ENCODE measurements at places on chromosomes 7 and 10.

GRCh38 chr10:92697663-92698511, 8.1 kb downstream of the HHEX start:
- DNase-seq: no peak

DNA sequence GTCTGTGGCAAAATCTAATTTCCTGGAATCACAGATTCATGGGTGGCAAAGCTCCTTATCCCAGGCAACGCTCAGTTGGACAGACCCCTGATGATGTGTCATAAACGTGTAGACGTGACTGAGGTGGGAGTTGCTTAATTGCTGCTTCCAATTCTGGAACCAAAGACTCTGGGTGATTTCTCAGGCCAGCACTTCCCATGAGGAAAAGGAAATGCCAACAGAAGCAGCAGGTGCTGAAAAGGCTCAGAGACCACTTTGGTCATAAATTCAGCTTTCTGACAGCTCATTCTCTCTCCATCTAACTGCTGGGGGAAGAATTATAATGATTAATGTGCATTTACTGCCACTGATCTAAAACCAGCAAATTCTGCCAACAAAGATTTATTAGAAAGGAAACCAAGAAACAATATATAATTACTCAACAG, 88.7 kb downstream of the OSBPL3 start:
- DNase-seq: no peak

GRCh38 chr7:132548489-132549078, 27.7 kb downstream of the PLXNA4 start:
- peak; percentile 54 for DNase-seq

DNA sequence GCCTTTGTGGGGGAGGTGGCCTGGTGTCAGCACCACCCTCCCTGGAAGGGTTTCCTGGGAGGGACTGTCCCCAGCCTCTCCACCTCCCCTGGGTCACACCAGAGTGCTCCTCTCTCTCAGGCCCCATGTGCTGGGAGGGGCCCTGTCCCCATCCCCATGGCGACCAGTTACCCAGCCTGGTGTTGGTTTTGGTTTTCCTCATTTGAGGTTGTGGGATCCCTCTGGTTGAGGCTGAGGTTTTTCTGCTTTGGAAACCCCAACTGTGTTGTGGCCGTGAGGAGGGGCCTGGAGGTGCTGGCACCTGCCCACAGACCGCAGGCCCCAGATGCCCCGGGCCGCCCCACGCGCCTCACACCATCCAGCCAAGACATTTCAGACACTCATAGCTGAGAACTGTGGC, 106.3 kb downstream of the GRK5 start:
- DNase-seq: no peak

DNA sequence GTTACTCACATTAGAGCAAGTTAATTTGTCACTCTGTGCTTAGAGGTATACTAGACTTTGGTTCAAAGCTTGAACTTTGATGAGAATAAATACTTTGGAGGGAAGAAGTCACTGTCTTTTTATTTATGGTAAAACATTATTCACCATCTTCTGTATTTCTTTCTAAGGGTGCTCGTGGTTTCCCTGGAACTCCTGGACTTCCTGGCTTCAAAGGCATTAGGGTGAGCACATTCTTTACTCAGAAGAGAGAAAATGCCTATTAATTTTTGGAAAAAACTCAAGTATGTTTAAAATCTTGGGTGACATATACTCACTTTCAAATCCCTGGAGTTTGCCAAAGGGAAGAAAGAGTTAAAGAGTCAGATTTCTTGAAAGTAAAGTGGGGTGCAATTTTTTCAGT, 10.8 kb downstream of the COL1A2 start:
- DNase-seq: no peak

GRCh38 chr7:67589183-67589582, 592.5 kb downstream of the TYW1 start:
- DNase-seq: no peak

DNA sequence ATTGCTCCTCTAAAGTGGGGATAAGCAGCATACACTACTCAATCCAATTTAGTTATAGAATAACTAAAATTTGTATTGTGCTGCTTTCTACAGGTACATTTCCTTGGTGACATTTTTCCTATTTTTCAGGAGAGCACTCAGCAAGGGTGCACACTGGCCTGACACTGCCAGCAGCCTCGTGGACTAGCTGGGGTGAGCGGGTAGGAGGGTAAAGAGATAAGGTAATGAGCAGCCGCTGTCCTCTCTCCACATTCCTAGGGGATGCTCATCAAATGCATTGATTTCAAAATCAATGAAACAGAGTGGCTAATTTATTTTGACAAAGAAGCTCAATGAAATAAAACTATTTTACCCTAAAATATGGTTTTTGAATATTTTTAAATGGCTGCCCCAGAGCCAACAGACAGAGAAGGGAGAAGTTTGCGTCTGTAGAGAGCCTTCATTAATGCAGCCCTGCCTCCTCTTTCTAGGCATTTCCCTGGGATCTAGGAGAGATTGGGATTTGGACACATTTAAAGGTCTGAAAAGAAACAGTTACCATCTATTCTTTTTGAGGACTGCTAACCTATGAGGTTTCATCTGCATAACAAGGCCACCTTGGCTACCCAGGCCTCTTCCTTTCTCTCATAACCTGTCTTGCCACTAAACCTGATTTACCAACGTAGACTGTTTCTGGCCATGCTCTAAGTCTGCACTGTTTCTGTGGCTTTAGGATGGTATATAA, 561.0 kb downstream of the IPMK start:
- DNase-seq: no peak

DNA sequence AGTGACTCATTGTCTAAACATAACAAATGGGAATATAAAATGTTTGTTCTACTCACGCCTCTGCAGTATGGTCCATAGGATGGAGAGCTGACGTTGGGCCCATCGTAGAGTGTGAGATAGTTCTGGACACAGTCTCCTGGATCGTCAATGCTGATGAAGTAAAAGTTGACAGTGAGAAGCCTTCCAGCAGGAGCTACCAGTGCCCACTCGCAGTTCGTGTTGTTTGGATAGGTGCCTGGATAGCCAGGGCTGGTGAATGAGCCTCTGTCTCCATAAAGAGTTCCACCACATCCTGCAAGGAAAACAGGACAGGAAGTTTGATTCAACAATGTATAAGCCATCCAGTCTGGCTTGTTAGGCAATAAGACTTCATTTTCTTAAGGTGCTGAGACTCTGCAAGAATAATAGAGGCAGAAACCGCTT, 79.6 kb downstream of the OR13A1 start:
- peak; percentile 21 for DNase-seq

DNA sequence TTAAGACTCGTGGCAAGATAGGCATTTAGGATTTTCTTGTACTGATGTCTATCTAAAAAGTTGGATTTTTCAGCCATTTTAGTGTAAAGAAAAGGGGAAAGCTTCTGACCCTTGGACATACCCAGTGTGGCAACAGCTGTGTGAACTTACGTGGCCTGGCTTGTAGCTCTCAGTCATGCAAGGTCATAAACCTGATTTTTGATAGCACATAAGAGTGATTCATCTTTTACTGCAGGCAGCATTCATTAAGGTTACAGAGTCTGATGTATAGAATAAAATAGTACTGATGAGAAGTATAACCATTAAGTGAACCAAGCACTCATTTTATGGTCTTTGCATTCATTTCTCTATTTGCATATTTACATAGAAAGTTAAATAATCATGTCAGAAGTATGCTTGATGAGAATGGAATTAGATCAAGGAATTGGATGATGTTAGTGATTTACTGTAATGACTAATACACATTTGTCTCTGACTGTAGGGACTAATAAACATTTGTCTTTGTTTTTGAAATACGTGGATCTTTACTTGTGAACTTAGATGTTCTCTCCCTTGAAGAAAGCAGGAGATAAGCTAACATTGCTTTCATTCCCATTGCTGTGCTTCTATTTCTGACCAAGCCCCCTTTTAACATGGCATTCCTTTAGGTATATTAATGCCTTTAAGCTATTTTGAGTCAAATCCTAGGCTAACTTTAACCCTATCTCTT, 88.2 kb downstream of the GSDME start:
- DNase-seq: peak; percentile 16

- no peak for DNase-seq
These were observed 14.7 kb downstream of the PRLHR start for GRCh38 chr10:118580702-118581101.

- DNase-seq: no peak
These were observed 12.0 kb downstream of the PLEKHA1 start for GRCh38 chr10:122386514-122386913.

DNA sequence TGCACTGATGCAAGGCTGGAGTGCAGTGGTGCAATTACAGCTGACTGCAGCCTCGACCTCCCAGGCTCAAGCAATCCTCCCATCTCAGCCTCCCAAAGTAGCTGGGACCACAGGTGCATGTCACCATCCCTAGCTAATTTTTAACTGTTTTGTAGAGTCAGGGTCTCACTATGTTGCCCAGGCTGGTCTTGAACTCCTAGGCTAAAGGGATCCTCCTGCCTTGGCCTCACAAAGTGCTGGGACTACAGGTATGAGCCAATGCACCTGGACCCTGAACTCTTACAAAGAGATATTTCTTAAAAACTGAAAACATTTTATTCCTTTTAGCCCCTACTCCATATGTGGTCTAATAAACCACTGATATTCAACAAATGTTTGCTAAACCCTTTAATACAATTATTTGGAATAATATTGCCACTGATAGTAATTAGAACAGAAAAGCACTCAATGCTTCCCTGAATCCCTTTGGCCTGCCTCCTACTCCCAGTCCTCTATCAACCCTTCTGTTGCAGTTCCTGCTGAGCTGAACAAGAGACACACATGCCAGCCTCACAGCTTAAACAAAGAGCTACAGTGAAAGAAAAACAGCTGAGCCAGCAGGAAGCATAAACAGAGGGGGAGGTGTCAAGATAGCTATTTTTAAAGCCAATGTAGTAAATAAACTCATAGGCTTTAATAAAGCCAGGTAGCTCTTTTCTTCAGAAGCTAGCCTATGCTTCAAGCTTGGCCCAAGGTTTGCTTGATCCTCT, 7.0 kb upstream of the GNAI1 start:
- no peak for DNase-seq

- no peak for DNase-seq
These were observed 151.0 kb downstream of the NRF1 start for GRCh38 chr7:129762387-129762969.

DNA sequence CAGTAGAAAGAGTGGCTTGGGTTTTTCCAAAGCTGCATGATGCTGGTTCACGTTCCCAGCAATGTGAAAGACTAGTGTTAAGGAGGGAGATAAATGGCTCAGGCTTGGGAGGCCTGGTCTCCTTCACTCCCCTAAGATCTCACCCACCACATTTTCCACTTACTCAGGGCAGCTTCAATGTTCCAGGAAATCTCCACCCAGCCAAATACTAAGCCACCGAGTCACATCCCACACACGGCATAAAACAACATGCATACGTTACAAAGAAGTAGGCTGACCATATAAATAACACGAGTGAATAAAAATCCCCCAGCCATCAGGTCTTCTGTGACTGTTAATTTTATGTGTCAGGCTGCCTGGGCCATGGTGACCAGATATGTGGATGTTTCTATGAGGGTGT, 303.5 kb downstream of the SFMBT2 start:
- peak; percentile 58 for DNase-seq

DNA sequence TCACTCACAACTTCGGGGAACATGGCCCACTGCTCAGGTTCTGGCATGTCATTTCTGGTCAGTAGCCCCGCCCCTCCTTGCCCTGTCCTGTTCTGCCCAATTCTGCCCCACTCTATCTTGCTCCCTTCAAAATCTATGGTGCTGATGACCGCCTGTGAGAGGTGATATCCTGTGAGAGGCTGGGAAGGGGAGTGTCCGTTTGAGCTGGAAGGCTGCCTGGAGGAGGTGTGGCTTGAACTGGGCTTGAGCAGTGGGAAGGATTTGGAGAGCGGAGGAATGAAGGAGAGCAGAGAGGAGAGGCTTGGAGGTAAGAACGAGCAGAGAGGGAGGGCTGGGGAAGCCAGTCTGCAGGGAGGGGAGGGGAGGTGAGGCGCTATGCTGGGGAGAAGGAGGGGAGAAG, 145.3 kb downstream of the RPS24 start:
- DNase-seq: peak; percentile 33

GRCh38 chr10:90947030-90947960, 26.4 kb upstream of the ANKRD1 start:
- DNase-seq: peak; percentile 55

DNA sequence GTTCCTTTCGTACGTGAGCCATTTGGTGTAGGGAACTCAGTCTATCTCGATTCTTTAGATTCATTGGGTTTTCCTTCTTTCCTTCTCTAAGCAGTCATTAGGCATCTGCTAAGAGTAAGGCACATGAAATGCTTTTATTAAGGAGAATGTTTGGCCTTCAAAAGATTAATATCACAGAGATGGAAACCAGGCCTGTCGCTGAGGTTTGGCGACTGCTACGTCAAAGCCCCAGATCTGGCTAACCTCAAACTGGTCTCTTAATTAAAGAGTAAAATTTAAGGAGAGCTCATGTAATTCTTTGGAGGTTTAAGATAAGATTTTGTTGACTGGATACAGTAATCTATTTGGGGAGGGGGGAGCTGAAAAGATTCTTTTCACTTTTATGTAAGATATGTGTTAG, 189.8 kb downstream of the JCAD start:
- no peak for DNase-seq

DNA sequence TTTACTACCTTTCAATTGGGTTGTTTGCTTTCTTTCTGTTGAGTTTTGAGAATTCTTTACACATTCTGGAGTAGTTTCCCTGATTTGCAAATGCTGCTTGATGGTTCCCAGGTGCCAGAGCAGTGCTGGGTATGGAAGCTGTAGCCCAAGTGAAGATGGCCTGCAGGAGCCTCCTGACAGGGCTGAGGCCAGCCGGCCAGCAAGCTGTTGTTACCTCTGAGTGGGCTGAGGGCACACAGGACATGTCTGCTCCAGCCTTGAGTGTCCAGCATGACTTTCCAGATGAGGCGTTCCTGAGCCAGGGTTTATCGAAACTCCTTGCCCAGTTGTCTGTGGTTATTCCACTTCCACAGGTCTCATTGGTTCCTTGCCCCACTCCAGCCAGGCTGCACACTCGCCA, 164.6 kb upstream of the TNS3 start:
- no peak for DNase-seq

GRCh38 chr10:47418321-47418720, 34.2 kb upstream of the ZNF488 start:
- no peak for DNase-seq

DNA sequence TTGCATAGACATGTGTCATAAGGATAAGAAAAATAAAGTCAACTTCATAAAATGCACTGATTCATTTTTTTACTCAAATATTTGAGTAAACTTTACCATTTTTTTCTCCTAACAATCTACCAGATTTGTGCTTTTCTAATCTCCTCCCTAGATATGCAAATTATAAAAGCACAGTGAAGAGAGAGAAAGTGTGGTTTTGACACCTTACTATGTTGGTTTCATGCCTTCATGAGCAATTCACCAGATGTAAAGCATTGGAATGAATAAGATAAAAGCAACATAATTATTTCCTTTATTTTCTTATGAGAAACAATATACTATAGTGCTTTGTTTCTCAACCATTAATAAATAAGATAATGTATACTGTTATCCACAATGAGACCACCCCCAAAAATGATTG, 432.5 kb upstream of the PCDH15 start:
- no peak for DNase-seq

- DNase-seq: no peak
These were observed 2.9 kb downstream of the NUP205 start for GRCh38 chr7:135560631-135561030.

DNA sequence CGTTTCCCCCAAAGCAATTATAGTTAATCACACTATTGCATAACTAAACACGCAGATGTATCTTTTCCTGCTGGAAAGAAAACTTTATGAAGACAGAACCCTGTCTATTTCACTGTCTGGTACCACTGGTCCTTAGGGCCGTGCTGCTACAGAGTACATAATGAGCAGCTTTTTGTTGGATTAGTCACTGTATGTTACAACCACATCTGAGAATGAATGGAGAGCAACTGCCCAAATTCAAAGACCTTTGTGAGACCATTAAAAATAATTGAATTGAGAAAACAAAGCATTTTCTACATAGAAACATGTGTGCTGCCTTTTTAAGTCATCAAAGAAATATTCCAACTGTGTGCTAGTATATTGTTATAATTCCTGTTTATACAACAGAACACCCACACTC, 111.3 kb upstream of the SORCS1 start:
- no peak for DNase-seq

Data from fibroblast of pulmonary artery (primary cell).